Stimulated activated CD4-positive, alpha-beta T cell treated with anti-CD3 and anti-CD28 coated beads, Interleukin-15, amount 100 ng/mL, for 1 hour (primary cell): ENCODE measurements at places on chromosomes 12 and 14.
A peak's percentile ranks its signal among the peaks of the same experiment; 100 is the strongest.

DNA sequence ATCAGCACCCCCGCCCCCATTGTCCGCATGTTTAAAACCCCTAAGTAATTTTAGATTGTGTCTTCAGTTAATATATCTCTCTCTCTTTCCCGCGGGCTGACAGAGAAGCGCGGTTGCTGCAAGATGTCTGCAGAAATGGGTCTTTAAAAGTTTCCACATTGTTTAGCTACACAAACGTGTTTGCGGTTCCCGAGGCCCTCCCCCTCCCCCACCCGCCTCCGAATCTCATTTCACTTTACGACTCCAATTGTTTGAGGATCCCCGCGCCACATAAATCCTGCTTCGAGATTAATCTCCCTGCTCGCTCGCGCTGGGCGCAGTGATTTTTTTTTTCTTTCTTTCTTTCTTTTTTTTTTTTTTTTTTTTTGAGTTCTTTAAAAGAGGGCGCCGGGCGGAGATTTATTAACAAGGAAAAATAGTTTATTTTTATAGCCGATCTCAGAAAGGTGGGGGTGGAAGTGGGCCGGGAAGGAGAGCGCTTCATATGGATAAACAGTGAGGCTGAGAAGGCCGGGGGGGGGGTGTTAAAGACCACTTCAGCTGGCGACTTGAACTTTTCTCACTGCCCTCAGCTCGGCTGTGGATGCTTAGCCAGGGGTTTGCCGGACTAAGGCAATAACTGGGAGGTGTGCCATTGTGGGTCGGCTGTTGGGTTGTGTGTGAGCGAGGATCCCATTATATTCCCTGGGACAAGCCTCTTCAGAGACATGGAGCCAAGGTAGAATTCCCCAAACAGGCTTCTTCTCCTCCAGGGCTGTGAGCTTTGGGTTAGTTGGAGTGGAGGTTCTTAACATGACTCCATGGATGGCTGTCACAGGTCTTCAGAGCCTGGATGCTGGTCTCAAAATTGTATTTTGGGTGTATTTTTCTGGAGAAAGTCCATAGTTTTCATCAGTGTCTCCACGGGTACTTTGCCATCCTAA lies 39.7 kb upstream of the TBX5 start:
- no peak for DNase-seq

DNA sequence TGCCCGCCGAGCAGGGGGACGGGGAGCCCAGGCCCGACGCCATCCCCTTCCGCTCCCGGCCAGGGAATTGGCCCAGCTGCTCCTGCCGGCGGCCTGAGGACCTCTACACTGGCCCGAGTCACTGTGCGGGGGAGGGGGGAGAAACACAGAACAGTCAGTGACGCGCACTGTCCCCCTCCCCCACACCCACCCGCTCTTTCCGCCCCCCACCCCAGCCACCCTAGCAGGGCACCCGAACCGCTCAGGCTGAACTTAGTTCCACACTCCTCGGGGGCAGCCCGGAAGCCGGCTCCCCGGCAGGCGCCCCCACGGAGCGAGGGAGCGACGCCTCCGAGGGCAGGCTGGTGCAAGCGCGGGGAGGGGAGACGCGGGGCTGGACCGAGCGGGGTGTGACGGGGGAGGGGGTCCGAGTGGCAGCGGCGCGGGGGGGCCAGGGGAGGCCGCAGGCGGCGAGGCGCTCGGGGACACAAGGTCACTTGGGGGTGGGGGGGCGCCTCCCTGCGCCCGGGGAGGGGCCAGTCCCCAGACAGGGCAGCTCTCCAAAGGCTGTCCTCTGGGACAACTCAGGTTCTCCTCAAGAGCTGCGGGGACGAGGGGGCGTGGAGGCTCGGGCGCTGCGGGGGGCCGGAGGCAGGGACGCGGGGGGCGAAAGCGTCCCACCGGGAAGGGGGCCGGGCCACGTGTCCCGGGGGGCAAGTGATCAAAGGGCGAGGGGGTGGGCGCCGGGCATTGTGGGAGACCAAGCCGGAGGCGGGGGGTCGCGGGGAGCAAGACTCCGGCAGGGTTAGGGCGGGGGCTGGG lies 648 bp downstream of the CHD4 start:
- peak; percentile 37 for DNase-seq

GRCh38 chr14:73521229-73521628 lies 15.7 kb upstream of the ACOT1 start:
- DNase-seq: no peak

- no peak for DNase-seq
Observed at GRCh38 chr12:95118788-95119179, 45.4 kb upstream of the NR2C1 start.

GRCh38 chr14:91706996-91707395 lies 24.9 kb downstream of the CATSPERB start:
- DNase-seq: no peak

- no peak for DNase-seq
Observed at GRCh38 chr12:74393272-74393671, 144.4 kb upstream of the ATXN7L3B start.

DNA sequence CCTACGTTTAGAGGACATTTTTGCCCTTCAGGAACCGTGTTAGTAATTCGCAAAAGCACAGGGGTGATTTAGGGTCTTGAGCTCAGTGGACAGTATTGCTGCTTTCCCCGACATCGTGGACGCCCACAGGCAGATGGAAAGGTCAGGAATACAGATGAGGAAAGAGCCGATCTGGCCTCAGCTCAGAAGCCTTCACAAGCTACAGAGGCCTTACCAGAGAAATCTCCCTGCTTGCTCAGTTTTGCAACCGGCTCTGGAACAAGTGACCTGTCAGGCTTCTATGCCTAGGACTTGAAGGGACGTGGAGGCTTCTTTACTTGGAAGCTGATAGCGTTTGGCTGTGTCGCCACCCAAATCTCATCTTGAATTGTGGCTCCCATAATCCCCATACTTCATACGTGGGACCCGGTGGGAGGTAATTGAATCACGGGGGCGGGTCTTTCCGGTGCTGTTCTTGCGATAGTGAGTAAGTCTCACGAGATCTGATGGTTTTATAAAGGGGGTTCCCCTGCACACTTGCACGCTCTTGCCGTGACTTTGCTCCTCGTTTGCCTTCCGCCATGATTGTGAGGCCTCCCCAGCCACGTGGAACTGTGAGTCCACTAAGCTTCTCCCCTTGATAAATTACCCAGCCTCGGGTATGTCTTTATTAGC lies 332.5 kb downstream of the MED13L start:
- no peak for DNase-seq

DNA sequence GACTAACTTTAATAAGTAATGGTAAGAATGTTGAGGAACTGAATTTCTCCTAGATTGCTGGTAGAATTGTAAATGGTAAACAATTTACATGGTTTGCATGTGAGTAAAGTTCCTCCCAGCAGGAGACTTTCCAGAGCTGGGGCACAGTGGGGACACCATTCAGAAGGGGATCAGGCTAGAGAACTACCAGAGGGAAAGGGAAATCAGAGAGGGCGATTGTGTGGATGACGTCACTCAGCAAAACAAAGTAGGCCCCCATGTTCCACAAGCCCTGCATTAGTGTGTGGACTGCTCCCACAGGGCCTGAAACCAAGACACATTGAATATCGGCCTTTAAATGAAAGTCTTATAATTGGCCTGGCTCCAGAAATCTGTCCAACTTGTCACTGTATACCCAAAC lies 9.5 kb downstream of the RNASE11 start:
- DNase-seq: no peak

GRCh38 chr12:22477166-22477893 lies 67.0 kb downstream of the C2CD5 start:
- DNase-seq: no peak

- DNase-seq: no peak
Observed at GRCh38 chr14:87066221-87066817, 926.7 kb downstream of the GALC start.

DNA sequence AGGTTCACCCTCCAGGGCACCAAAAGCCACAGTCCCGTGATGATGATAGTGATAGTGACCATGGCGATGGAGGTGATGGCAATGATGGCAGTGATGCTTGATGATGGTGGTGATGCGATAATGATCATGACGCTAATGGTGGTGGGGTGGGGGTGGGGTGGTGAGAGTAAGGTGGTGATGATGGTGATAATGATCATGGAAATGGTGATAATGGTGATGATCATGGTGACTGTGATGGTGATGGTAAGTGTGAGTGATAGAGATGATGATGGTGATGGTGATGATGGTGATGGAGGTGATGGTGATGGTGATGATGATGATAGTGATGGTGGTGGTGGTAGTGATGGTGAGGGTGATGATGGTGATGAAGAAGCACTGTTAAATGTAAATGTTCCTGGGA lies 96.9 kb downstream of the SYNE3 start:
- no peak for DNase-seq

- DNase-seq: no peak
Observed at GRCh38 chr14:55188686-55189295, 2.6 kb downstream of the DLGAP5 start.

DNA sequence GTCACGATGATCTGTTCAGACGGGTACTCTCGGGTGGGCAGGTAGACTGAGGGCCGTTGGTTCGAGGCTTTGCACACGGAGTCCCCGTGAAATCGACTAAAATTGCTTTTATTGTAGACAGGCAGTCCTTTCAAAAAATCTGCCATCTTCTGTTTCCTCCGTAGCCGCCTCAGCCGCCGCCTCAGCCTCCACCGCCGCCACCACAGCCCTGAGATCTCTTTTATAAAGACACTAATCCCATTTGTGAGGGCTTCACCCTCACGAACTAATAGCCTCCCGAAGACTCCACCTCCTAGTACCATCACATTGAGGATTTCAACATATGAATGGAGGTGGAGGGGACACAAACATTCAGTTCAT lies 74.2 kb downstream of the KLHL28 start:
- no peak for DNase-seq

DNA sequence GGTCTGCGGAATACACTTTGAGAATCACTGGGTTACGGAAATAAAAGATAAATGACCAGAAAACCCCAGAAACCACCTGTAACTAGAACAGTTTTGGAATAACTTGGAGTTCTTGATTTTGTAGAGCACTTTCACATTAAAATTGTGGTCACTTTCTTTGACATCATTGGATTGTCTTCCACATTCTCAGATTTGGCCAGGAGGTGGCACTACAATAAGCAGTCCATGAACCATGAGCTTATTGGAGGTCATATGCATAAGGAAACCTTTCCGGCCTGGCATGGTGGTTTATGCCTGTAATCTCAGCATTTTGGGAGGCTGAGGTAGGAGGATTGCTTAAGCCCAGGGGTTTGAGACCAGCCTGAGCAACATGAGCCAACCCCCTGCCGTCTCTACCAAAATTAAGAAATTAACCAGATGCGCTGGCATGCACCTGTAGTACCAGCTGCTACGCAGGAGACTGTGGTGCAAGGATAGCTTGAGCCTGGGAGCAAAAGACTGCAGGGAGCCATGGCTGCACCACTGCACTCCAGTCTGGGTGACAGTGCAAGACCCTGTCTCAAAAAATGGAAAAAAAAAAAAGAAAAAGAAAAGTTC lies 107.7 kb upstream of the CAND1 start:
- no peak for DNase-seq

DNA sequence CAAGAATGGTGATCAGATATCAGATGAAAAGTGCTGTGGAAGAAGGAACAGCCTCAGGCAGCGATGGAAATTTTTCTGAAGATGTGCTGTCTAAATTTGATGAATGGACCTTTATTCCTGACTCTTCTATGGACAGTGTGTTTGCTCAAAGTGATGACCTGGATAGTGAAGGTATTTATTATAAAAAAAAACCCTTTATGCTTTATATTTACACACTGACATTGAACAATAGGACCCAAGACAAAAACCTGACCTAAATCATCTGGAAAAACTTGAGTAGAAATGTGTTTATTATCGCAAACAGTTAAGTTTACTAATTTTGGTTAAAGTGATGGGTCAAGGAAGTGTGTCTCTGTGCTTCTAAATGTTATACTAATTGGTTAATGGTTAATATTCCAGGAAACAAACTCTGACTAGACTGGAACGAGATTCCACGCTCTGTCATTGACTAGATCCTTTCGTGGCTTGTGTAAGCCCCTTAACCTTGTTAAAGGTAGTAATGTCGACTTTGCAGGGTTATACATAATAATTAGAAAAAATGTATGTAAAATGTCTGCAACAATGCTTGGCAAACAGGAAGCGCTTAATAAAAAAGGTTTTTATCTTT lies 62.7 kb downstream of the LRRK2 start:
- no peak for DNase-seq

DNA sequence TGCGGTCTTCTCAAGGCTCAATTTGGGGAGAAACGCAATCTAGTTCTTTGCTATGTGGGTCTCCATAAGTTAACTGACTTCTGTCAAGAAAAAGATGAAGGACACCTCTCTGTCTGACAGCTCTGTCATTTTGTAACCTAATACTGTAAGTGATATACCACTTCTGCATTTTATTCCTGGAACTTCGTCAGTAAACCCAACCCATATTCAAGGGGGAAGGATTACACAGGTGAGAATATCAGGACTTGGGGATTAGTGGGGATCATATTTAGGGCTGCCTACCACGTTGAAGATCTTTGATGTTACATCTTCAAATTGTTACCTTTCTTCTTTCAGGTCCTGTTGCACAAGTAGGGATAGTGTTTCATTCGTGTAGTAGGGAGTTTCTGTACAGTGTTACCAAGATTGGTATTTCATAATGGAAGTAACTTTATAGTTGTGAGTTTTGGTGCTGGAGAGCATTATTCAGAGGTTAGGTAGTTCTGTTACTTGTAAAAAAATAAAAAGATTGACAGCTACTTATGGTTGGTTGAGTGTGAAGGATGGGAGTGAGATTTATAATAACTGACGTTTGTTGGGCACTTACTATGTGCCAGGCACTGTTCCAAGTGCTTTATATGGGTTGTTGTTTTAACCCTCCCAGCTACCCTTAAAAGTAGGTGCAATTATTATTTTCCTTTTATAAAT lies 1.6 kb downstream of the TMEM260 start:
- no peak for DNase-seq

GRCh38 chr12:126998747-126999285 lies 1268.2 kb upstream of the TMEM132C start:
- no peak for DNase-seq

DNA sequence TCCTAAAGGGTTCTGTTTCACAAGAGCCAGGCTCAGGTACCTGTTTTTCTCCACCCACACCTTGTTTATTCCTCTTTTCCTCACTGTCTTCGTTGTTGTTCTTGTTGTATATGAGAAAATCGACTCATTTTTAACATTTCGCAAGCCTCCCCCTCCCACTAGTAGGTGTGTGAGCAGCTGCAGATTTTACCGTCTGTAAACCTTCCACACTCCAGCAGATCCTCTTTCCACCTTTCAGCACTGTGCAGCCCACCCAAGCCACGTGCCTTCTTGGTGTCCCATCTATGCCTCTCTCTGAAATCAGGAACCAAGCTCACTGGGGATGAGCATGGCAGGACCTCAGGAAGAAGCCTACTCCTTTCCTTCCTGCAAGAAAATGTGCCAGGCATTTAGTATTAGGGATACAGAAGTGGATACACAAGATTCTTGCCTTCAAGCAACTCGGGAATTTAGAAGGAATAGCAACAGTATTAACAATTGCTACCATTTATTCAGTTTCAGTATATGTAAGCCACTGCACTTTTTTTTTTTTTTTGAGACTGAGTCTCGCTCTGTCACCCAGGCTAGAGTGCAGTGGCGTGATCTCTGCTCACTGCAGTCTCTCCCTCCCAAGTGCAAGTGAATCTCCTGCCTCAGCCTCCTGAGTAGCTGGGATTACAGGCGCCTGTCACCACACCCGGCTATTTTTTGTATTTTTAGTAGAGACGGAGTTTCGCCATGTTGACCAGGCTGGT lies 113.6 kb downstream of the CHST11 start:
- DNase-seq: no peak
